Activated naive CD4-positive, alpha-beta T cell (primary cell): ENCODE measurements at places on chromosomes 1 and 21.
A peak's percentile ranks its signal among the peaks of the same experiment; 100 is the strongest.

DNA sequence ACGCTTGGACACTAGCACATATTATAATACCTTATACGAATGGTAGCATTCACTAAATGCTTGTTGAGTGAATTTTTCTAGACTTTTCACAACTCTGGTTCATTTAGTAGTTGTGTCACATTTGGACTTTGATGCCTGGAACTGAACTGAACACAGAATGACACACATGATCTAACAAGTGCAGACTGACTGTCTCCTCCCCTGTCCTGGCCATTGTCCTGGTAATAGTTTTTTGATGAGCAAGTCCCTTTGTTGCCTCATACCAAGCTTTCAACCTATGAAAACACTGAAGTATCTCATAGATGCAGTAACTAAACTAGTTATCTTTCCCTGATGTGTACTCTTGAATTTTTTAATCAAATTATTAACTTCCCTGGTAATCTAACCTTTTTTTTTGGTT lies 66.4 kb downstream of the LRRC8D start:
- DNase-seq, result no peak

GRCh38 chr1:240999826-241000225 lies 357.2 kb downstream of the RGS7 start:
- no peak for DNase-seq

GRCh38 chr1:228059634-228060457 lies 22.7 kb upstream of the ARF1 start:
- peak; percentile 42 for DNase-seq

DNA sequence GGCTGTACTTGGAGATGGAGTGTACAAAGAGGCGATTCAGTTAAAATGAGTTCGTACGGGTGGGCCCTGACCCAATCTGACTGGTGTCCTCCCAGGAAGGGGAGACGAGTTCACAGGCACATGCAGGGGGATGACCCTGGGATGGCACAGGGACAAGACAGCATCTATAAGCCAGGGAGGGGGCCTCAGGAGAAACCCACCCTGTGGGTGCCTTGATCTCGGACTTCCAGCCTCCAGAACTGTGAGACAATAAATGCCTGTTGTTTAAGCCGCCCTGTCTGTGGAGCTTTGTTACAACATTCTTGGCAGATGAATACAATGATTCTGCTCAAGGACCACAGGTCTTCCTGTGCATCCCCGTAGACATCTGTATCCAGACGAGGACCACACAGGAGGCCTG lies 14.6 kb upstream of the CLDN14 start:
- no peak for DNase-seq

DNA sequence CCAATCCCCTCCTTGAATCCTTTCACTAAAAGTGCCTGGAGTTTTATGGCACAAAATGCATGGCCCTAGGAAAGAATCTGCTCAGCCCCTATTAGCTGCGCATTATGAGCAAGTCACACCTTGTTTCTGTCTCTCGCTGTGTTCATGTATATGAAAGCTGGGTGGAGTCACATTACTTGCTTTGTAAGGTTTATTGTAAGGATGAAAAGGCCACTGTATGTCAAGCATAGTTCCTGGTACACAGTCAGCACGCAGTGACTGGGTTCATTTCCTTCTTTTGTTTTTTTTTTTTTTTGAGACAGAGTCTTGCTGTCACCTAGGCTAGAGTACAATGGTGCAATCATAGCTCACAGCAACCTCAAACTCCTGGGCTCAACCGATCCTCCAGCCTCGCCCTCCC lies 6.7 kb upstream of the SLC9A1 start:
- no peak for DNase-seq

DNA sequence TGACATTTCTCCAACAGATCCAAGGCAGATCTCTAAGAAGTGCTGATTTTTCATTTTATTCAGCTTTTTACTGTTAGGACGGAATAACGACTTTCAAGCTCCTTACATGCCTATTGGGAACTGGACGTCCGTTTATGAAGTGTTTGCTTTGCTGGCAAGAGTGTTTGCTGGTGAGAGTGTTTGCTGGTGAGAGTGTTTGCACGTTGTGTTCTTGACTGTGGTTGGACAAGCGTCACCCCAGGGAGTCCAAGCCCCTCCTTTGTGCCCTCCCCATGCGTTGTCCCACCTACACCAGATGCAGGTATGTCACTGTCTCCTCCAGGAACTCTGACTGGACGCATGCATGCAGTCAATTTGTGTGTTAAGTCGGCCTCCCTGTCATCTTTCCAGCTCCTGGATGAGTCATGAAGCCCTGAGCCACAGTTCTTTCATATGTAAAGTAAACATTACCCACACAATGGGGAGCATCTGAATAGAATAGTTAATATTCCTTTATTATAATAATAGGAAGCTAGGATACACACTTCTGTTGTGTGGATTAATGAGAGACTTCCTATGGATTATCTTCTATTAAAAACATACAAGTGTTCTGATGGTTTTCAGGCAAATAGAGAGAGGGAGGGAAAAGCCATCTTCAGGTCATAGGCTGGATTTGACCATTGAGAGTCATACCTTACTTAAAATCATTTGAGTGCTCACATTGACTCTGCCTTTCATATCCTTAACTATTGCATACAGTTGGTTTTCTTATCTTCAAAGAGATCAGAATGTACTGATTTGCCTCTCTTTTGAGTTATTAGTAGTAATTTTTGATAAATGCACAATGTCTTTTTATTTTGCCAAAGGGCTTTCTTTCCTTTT lies 119.2 kb downstream of the GALNT2 start:
- DNase-seq, result no peak

- no peak for DNase-seq
These were observed 12.6 kb upstream of the MNDA start for GRCh38 chr1:158818560-158818959.

GRCh38 chr1:53733447-53733931 lies 5.5 kb downstream of the GLIS1 start:
- DNase-seq, result no peak

- DNase-seq, result no peak
These were observed 29.5 kb downstream of the RNF11 start for GRCh38 chr1:51265618-51266017.

DNA sequence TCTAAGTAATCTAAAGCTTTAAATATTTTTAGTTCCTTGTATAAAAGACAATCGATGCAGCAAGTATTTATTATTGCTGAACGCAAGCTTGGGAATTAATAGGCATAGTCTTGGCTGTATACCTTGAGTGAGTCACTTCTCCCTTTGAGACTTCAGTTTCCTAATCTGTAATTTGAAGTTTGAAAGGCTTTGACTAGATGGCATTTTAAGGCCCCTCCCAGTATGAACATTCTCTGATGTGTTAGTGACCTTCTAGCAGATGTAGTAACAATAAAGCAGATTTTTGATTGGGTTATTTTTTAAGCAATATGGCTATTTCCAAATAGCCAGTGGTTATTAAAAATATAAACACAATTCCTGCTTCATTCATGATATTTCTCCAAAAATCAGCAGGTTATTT lies 58.2 kb downstream of the DUSP10 start:
- no peak for DNase-seq

DNA sequence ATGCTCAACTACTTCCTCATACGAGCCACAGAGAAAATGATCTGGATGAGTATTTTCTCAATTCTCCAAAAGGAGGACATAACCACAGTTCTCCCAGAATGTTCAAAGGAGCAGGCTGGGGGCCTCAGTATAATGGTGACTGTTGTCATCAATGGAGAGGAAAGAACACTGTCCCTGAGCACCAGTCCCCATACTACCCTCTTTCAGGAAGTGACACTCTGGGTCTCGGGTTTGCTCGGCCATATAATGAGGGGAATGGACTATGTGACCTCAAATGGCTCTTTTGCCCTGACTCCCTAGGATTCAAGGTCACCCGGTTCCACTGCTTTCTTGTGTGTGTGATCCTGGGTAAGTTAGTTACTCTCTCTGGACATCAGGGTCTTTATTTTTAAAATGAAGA lies 22.8 kb downstream of the SLC9A1 start:
- no peak for DNase-seq

GRCh38 chr1:227234998-227235405 lies 83.3 kb downstream of the CDC42BPA start:
- no peak for DNase-seq

- no peak for DNase-seq
These were observed 61.8 kb upstream of the POU2F1 start for GRCh38 chr1:167158813-167159275.

DNA sequence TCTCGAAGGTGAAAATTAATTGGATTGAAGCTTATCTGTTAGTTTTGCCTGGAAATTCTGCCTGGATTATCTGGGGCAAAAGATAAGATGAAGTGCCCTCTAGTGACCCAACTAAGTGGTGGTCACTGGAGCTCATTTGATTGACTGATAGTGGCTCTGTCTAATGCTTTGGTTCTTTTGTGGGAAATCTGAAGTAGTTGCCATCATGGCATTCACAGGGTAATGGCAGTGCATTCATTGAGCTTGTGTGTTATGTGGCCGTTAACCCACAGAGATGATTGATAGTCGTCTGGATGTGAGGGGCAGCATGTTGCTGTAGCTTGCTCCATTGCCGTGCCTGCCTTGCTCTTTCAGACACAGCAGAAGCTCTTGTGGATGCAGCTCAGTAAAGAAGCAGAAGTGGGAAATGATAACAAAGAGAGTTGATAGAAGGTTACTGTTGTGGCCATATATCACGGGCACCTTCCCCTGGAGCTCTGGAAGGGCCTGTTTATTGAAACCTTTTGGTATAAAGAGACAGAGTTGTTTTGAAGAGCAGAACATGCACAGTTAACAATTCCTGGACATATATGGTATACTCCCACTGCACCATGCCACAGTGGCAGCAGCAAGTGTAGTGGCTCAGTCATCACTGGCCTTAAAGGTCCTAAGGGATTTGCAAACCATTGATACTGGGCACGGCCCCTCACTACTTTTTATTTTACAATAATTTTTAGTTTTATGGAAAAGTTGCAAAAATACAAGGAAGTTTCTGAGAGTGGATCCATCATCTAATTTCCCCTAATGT lies 42.0 kb downstream of the CXADR start:
- no peak for DNase-seq

DNA sequence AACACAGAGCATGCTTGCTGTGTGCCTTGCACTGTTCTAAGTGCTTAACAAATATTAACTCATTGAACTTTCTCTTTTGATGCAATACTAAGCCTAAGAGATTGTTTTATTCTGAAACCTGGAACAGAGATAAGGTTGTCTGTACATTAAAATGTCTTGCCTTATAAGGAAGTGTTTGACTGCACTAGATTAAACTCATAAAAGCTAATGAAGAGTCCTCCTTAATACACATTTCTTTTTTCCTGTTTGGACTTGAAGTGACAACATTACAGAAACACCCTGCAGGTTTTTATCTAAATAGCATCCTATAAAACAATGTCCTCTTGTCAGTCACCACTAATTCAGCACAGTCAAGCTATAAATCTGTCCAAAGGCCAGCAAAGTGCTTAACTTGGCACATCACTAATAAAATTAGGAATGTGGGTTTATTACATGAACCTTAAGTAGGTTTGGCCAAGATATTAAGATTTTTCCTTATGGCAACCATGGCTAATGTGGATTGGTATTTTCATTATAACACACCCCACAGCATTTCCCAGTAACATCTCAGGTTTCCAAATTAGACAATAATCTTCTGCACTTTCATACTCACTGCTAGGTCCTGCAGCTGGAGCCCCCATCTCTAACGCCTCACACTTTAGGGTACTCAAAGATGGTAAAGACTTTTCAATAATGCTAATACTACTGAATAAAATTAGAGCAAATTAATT lies 389.7 kb downstream of the LMO4 start:
- no peak for DNase-seq

DNA sequence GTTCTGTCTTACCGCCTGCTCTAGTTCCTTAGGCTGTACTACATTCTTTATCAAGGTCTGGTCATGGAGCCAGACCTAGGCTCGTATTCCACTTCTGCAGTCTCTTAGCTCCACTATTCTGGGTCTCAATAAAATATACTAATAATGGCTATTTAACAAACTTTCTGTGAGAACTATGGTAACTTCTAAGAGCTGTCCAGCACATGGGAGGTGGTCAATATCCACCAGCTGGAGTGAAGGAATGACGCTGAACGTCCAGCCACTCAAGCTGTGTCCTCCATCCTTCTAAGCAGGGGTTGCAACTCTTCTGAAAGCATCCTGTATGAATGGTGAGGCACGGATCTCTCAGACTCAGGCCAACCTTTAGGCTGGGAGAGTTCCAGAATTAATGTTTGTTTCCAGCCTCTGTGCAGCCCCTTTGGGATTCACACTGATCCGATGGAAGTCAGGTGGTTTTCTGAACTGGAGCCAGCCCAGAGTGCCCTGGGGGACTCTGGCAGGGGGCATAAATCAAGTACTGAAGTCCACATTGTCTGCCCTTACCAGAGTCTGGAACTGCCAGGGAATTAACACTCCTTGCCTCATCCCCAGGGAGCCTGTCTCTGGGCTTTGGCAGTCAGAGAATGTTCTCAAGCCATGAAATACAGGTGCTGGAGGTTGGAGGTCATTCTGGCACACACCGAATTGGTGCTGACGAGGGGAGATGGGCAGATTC lies 57.4 kb downstream of the BRINP2 start:
- no peak for DNase-seq

DNA sequence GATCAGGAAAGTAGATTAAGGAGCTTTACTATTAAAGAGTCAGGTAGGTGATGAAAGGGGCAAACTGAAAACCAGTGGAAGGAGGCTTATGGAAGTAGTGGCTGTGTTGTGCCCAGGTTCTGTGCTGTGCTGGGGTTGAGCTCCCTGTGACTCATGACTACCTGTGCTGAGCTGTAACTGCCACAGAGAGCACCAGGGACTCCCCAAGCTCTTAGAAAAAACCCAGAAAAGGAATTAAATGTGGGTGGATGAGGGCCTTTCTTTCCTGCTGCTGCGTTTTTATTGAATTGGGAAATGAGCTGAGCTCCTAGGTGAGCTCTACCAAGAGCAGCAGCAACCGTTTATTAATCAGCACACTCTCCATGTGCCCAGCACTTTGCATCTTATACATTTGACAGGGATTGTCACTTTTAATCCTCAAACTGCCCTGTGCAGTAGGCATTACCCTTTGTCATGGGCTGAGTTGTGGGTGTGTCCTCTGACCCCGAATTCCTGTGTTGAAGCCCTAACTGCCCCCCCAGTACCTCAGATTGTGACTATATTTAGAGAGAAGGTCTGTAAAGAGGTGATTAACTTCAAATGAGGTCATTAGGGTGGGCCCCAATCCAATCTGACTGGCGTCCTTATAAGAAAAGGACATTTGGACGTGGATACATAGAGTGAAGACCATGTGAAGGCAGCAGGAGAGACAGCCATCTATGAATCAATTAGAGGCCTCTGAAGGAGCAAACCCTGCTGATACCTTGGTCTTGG lies 65.4 kb downstream of the AK4 start:
- no peak for DNase-seq
